ENCODE measurements at places on chromosomes 5 and 9. TPM values are rescaled to one million over a fixed set of nuclear protein-coding genes. Genes with fewer than 3 reads are reported as not detected.

Gene OR1Q1
- not detected for total RNA-seq

DNA sequence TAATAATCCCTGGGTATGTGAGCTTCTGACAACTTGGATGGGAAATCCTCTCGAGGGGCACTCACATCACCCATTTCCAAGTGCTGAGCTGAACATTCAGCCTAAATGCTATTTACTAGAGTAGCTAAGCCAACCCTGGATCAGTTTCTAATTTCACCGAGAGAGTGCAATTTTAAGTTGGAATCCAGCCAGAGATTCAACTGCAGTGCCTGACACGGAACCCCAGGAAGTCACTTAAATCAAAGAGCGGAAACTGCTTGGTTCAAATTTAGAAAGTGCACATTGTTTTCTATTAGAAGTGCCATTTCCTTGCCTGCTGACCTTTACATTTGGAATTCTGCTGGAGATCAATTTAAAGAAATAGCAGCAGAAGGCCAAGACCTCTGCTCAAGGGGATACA is 8.8 kb downstream of the SPRY4 start:
- peaks cover 64% of the 10 kb centered on the region for H3K4me1 ChIP-seq
- no peak for DNase-seq
- H3K4me3 ChIP-seq: no peak overlapping the region

- H3K36me3 ChIP-seq: no peaks in the 10 kb centered on the region
- H3K27me3 ChIP-seq: no peaks in the 10 kb centered on the region
- H3K4me3 ChIP-seq: no peak overlapping the region
- no peaks in the 10 kb centered on the region for H3K4me1 ChIP-seq
- no peak overlapping the region for H3K27ac ChIP-seq
- no peak for DNase-seq
Measured at GRCh38 chr9:20940447-20941173, 90.8 kb downstream of the HACD4 start.

DNA sequence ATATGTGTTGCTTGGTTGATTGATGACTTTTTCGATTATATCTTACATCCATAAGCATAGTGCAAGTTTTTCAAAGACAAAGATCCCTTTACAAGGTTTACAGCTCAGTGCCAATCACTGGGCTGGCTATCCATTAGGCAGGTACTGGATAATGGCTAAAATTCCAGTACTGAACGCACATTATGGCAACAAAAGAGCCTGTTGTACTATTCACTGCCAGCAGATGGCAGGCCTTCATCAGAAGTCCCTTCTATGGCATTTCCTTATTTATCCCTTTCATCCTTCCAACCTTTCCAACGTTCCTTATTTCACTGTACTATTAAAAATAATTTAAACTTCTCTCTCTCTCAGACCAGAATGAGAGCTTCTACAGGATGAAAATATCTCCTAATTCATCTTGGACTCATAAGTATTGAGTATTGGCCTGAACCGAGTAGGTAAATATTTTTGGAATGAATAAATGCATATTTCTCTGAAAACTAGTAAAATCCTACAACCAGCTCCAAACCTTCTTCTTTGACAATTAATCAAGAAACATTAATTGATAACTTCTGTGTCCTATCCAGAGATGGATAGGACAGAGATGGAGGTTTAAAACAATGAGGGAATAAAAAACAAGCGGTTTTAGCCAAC is 6.7 kb upstream of the WNT8A start:
- H3K27ac ChIP-seq: no peak overlapping the region
- H3K27me3 ChIP-seq: no peaks in the 10 kb centered on the region
- peak; percentile 66 for DNase-seq

Gene LRRC19
- total RNA-seq: not detected

Gene PLEKHG4B
- total RNA-seq: 8.9 TPM

- no peaks in the 10 kb centered on the region for H3K4me1 ChIP-seq
- H3K4me3 ChIP-seq: no peak overlapping the region
- DNase-seq: no peak
- no peaks in the 10 kb centered on the region for H3K27me3 ChIP-seq
- no peak overlapping the region for H3K27ac ChIP-seq
- H3K36me3 ChIP-seq: no peaks in the 10 kb centered on the region
Measured at GRCh38 chr5:8314965-8315364, 446.0 kb downstream of the MTRR start.

Gene CCDC69
- total RNA-seq: 2.1 TPM

- no peaks in the 10 kb centered on the region for H3K4me1 ChIP-seq
- no peak overlapping the region for H3K4me3 ChIP-seq
- no peaks in the 10 kb centered on the region for H3K36me3 ChIP-seq
- no peaks in the 10 kb centered on the region for H3K27me3 ChIP-seq
Measured at GRCh38 chr5:119808474-119808873, 179.1 kb downstream of the FAM170A start.

Gene WNK2
- 13.7 TPM for total RNA-seq

GRCh38 chr5:84859056-84859455 is 474.4 kb upstream of the EDIL3 start:
- no peak for DNase-seq
- H3K36me3 ChIP-seq: no peaks in the 10 kb centered on the region
- H3K27me3 ChIP-seq: no peaks in the 10 kb centered on the region
- no peak overlapping the region for H3K4me3 ChIP-seq
- H3K4me1 ChIP-seq: no peaks in the 10 kb centered on the region

GRCh38 chr5:35938568-35939227 is at the start of gene CAPSL:
CAPSL (minus strand) TSS chr5:35938622; CDS start chr5:35921120, 17,502 bp downstream.
- H3K27ac ChIP-seq: no peak within 1 kb of the TSS
- H3K36me3 ChIP-seq: no peaks in the 10 kb centered on the region
- no peaks in the 10 kb centered on the region for H3K27me3 ChIP-seq
- no peak within 1 kb of the TSS for H3K4me3 ChIP-seq

GRCh38 chr5:150457121-150457520 is 7.6 kb upstream of the RPS14 start:
- DNase-seq: no peak
- no peak overlapping the region for H3K27ac ChIP-seq
- no peaks in the 10 kb centered on the region for H3K36me3 ChIP-seq
- H3K4me1 ChIP-seq: peaks cover 14% of the 10 kb centered on the region
- H3K4me3 ChIP-seq: no peak overlapping the region
- H3K27me3 ChIP-seq: no peaks in the 10 kb centered on the region

GRCh38 chr9:108360304-108360703 is 495.5 kb downstream of the ACTL7B start:
- no peaks in the 10 kb centered on the region for H3K27me3 ChIP-seq
- DNase-seq: no peak

- H3K27me3 ChIP-seq: no peaks in the 10 kb centered on the region
- no peaks in the 10 kb centered on the region for H3K36me3 ChIP-seq
- H3K4me3 ChIP-seq: no peak overlapping the region
- H3K4me1 ChIP-seq: peaks cover 22% of the 10 kb centered on the region
Measured at GRCh38 chr9:33884856-33885701, 68.1 kb downstream of the UBE2R2 start.

- no peaks in the 10 kb centered on the region for H3K27me3 ChIP-seq
- no peaks in the 10 kb centered on the region for H3K4me1 ChIP-seq
- no peak for DNase-seq
- H3K36me3 ChIP-seq: no peaks in the 10 kb centered on the region
- H3K27ac ChIP-seq: no peak overlapping the region
Measured at GRCh38 chr9:115635680-115636383, 517.8 kb upstream of the PAPPA start.

Gene OLFM1
- total RNA-seq: 0.39 TPM

DNA sequence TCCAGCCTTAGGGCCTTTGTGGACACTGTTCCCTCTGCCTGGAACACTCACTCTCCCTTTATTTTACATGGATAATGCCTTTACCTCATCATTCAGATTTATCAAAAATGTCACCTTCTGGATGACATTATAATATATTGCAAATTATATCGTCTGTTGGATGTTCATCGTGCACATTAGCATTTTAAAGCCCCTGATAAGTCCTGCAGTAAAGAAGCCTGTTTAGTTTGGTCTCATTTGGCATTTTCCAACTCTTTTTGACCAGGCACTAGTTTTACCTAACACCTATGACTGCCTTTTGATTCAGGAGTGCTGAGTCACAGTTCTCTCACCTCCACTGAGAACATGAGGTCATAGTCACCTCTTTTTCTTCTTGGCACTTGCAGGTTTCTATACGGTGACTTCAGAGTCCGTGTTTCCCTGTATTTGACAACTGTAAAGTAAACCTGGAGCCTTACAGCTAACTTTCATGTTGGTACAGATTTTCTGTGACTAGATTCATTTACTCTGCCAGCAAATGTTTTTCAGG is 57.7 kb upstream of the STC2 start:
- H3K4me1 ChIP-seq: no peaks in the 10 kb centered on the region
- DNase-seq: no peak
- H3K27me3 ChIP-seq: no peaks in the 10 kb centered on the region
- no peak overlapping the region for H3K4me3 ChIP-seq
- no peaks in the 10 kb centered on the region for H3K36me3 ChIP-seq
- H3K27ac ChIP-seq: no peak overlapping the region

Gene LAMC3
- 16.4 TPM for total RNA-seq

DNA sequence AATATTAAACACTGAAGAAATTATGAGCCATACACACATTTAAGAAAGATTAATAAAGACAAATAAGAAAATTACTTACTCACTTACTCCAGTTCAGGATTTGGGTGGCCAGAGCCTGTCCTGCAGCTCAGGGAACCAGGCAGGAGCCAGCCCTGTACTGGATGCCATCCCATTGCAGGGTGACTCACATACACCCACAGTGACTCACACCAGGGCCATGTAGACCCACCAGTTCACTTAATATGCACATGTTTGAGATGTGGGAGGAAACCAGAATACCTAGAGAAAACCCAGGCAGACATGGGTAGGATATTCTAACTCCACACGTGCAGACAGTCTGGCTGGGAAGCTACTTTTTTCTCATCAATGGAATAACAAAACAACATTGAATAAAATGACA is 49.6 kb upstream of the ADRB2 start:
- H3K36me3 ChIP-seq: no peaks in the 10 kb centered on the region
- no peak overlapping the region for H3K27ac ChIP-seq
- H3K4me3 ChIP-seq: no peak overlapping the region
- no peaks in the 10 kb centered on the region for H3K4me1 ChIP-seq

- peak overlapping the region; percentile 99 for H3K4me3 ChIP-seq
- peak overlapping the region; percentile 61 for H3K27ac ChIP-seq
- peaks cover 5% of the 10 kb centered on the region for H3K4me1 ChIP-seq
- H3K27me3 ChIP-seq: peaks cover 14% of the 10 kb centered on the region
- no peak for DNase-seq
Measured at GRCh38 chr5:175478008-175478383, 364 bp upstream of the SFXN1 start.

Gene C9orf153
- total RNA-seq: not detected

GRCh38 chr9:106058460-106058859 is 364.1 kb downstream of the TMEM38B start:
- no peaks in the 10 kb centered on the region for H3K27me3 ChIP-seq
- DNase-seq: no peak
- no peak overlapping the region for H3K4me3 ChIP-seq
- H3K27ac ChIP-seq: no peak overlapping the region
- no peaks in the 10 kb centered on the region for H3K4me1 ChIP-seq
- no peaks in the 10 kb centered on the region for H3K36me3 ChIP-seq

DNA sequence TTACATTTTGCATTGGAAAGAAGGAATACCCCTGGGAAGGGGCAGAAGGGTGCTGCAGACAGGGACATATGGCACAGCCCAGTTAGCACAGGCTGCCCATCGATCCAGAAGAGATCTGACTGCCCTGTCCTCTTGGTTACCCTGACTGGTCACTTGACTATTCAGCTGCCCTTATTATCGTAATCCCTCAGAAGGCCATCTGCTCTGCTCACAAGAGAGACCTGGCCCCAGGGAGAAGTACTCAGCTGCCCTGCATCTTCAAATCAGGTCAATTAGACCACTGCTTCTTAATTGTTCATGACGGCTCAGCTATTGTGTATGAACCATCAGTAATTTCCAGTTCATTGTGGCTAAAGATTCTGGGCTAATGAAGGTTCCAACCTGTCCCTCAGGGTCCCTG is 345.0 kb downstream of the TLE1 start:
- no peak overlapping the region for H3K27ac ChIP-seq
- no peaks in the 10 kb centered on the region for H3K36me3 ChIP-seq
- no peak overlapping the region for H3K4me3 ChIP-seq
- H3K27me3 ChIP-seq: no peaks in the 10 kb centered on the region
- DNase-seq: no peak

Gene NUTM2G
- total RNA-seq: not detected

GRCh38 chr9:33375238-33375840 is 27.0 kb downstream of the AQP7 start:
- H3K27ac ChIP-seq: no peak overlapping the region
- no peaks in the 10 kb centered on the region for H3K27me3 ChIP-seq

GRCh38 chr9:70962761-70963440 is 158.5 kb downstream of the TRPM3 start:
- no peak overlapping the region for H3K27ac ChIP-seq
- no peaks in the 10 kb centered on the region for H3K36me3 ChIP-seq
- no peaks in the 10 kb centered on the region for H3K4me1 ChIP-seq
- no peak for DNase-seq

DNA sequence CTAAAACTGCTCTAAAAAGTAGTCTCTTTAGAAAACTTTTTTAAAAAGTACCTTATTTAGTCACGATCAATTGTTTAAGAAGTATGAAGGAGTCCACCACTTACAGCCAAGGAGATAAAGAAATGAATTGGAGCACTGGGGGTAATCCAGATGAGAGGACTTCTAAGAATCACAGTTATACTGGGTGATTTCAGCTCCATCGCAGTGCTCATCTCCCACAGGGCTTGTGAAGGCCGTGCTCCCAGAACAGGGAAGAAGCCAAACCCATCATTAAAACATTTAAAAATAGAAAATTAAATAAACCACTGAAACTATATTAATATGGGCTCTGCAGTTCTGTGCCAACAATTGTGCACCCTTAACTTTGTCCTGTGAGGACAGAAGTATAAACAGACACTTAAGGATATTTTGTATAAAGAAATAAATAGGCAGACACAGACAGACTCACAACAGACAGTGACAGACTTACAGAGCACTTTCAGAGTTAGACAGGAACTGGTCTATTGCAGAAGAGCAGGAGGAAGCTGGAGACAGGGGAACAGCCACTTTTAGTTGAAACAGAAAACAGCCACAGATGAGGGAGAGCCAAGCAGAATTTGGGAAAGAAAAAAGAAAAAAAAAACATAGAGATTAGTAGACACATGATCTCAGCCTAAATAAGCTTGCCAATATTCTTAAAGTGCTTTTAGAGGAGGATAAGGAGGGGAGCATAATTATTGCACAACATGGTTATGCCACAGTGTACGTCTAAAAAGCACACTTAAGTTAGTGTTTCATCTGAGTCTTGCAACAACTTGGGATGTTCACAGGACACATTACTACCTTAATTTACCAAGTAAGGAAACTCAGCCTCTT is 81.8 kb downstream of the FBXO38 start:
- no peaks in the 10 kb centered on the region for H3K4me1 ChIP-seq
- H3K27me3 ChIP-seq: no peaks in the 10 kb centered on the region
- DNase-seq: no peak
- H3K36me3 ChIP-seq: no peaks in the 10 kb centered on the region
- no peak overlapping the region for H3K27ac ChIP-seq

All from Panc1 (cell line).